ENCODE measurements at places on chromosomes 11 and 22.

- no peak for DNase-seq
Measured at GRCh38 chr11:129785383-129786111, 30.1 kb upstream of the TMEM45B start.

- no peak for DNase-seq
Measured at GRCh38 chr11:115190196-115190595, 314.0 kb downstream of the CADM1 start.

GRCh38 chr11:73201249-73201648 lies 16.8 kb upstream of the P2RY2 start:
- no peak for DNase-seq

- no peak for DNase-seq
Measured at GRCh38 chr11:88203604-88204003, 28.4 kb upstream of the RAB38 start.

DNA sequence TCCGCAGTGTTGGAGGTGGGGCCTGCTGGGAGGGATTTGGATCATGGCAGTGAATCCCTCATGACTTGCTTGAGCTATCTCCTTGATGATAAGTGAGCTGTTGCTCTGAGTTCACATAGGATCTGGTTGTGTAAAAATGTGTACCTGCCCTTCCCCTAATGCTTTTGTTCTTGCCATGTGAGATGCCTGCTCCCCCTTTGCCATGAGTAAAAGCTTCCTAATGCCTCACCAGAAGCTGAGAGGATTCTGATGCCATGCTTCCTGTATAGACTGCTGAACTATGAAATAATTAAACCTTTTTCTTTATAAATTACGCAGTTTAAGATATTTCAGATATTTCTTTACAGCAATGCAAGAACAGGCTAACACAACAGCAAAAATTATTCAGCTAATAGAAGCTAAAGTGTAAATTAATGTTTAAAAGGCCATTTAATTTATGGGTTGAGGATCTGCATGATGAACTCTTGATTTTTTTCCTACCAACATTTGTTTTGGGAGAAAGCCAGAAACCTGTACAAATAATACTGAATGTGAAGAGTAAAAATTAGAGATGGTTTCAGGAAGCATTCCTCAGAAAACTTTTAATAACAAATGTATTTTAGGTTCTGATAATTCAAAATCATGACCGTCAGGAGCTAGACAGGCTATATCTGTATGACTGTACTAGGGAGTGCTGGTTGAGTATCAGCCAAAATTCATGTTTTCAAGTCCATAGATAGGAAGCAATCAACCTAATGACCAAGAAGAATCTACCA lies 177.5 kb upstream of the GRIA4 start:
- DNase-seq = no peak

All from anterior cingulate cortex (tissue), 58 donors.